ENCODE measurements at places on chromosomes 3 and 15. TPM values are rescaled to one million over a fixed set of nuclear protein-coding genes. Genes with fewer than 3 reads are reported as not detected.

The PRR20G gene
- not detected for total RNA-seq

The MCTP2 gene
- 0.43 TPM for total RNA-seq

The ACOX2 gene
- total RNA-seq = 31.0 TPM

The WDR93 gene
- total RNA-seq = not detected

DNA sequence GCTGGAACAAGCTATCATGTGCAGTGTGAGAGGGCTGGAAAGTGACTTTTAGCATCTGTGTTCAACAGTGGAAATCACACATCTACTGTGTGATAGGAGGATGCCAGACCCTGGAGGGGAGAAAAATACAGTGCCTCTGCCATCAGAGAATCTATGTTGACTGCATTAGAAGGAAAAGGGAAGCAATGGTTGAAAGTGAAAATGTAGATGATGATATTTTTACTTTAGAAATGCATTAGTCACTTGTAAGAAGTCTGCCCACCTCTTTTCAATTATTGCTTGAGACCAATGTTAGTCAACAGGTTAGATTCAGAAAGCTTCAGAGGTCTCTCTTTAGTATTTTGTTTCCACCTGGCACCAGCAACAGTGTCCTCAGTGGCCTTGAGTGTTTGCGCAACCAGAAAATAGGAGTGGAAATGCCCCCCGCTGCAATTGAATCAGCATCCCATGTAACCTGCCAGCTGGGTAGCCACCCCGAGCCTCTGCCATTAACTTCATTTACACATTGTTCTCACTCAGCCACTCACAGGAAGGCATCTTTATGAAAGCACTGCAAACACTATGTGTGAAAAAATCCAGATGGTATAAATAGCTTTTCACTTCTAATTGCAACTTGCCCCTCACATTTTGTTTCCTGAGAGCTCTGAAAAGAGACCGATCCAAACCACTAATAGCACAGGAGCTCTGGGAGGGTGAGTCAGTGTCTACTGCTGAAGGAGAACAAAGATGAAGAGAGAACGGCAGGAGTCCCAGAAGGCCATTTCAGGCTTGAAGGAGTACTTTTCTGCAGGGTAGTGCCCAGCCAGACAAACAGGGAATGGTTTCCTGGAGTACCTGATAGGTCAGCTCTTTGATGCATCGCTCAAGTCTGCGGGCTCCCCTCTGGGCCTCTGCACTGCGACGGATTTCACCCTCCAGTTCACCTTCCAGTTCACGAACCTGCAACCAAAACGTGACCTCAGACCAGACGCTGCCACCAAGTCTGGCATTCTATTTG lies 92.1 kb downstream of the HHLA2 start:
- H3K27me3 ChIP-seq = no peaks in the 10 kb centered on the region
- H3K36me3 ChIP-seq = no peaks in the 10 kb centered on the region
- no peak for DNase-seq
- H3K4me1 ChIP-seq = no peaks in the 10 kb centered on the region
- no peak overlapping the region for H3K27ac ChIP-seq
- H3K4me3 ChIP-seq = no peak overlapping the region

- H3K27me3 ChIP-seq = no peaks in the 10 kb centered on the region
- no peaks in the 10 kb centered on the region for H3K36me3 ChIP-seq
- H3K27ac ChIP-seq = no peak overlapping the region
- no peak overlapping the region for H3K4me3 ChIP-seq
- no peak for DNase-seq
Measured at GRCh38 chr3:110568246-110568645, 503.4 kb upstream of the NECTIN3 start.

DNA sequence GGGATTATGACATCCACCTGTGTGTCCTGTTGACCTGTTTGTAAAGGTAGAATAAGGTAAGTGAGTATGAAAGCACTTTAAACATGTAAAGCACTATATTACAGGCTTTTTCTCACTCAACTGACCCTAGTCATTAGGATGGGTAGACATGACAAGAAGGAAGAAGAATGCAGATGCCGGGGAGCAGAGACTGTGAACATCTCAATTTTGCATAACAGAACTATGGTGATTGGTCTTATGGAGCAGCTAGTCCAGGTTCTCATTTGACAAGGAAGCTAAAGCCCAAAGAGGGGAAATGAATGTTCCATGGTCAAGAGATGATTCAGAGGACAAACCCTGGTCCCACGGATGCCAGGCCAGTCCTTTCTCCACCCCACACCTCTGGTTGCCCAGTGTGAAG lies 200.1 kb upstream of the BCL6 start:
- peaks cover 12% of the 10 kb centered on the region for H3K4me1 ChIP-seq
- no peak overlapping the region for H3K4me3 ChIP-seq
- no peaks in the 10 kb centered on the region for H3K36me3 ChIP-seq
- peak overlapping the region; percentile 79 for H3K27ac ChIP-seq
- no peak for DNase-seq
